K562 (cell line): ENCODE measurements at places on chromosomes 1 and 21. TPM values are rescaled to one million over a fixed set of nuclear protein-coding genes. Genes with fewer than 3 reads are reported as not detected.

The RXFP4 gene
- total RNA-seq = not detected in 2 replicates

GRCh38 chr21:33854604-33855003 is 61.0 kb downstream of the ATP5PO start:
- DNase-seq = no peak

- DNase-seq = no peak
These were observed 30.3 kb downstream of the TEX35 start for GRCh38 chr1:178543290-178543607.

GRCh38 chr1:91804546-91805023 is 81.4 kb downstream of the TGFBR3 start:
- DNase-seq = peak; percentile 66

- DNase-seq = no peak
These were observed 3.9 kb downstream of the DENND1B start for GRCh38 chr1:197771386-197771785.

GRCh38 chr1:93750955-93751354 is 69.3 kb upstream of the BCAR3 start:
- no peak for DNase-seq

DNA sequence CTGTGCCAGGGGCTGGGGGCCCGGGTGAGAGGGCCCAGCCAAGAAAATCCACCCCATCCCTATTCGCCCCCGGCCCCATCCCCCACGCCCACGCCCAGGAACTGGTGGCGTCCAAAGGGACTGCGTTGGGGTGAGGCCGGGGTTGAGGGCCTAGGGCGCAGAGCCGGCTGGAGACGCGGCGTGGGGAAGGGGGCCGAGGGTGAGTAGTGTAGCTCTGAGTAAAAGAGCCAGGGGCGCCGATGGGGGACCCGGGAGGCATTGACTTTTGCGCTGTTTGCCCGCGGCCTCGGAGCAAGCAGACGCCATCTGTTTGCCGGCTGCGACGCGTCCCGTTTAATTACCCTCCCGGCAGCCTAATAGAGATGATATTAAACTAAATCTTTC is 3.5 kb upstream of the DMRTA2 start:
- DNase-seq = no peak

DNA sequence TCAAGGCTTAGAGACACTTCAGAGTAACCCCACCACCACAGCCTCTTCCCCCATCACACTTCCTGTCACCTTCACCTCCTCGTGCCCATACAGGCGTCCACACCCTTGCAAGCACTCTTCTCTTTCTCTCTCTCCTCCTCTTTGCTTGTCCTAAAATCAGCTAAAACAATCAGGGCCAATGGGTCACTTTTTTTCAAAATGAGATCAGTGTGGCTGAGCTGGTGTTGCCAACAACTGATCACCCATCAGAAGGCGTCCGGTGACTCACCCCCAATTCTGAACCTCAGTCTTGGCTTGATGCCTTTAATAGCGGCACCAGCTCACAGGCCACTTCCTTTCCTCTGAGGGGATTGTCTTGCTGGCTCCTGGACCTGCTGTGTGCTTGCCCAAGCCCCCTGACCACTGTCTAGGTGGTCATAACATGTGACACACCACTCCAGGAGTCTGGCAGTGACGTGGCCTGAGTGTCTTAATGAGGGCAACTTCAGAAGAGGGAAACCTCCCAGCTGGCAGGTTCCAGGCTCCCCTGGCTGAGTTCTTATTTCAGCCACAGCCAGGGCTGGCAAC is 1.6 kb downstream of the DRAXIN start:
- peak; percentile 56 for DNase-seq

The TGFBR3 gene
- total RNA-seq = 18.6 and 19.9 TPM in 2 replicates

The IL20 gene
- total RNA-seq = not detected in 2 replicates

DNA sequence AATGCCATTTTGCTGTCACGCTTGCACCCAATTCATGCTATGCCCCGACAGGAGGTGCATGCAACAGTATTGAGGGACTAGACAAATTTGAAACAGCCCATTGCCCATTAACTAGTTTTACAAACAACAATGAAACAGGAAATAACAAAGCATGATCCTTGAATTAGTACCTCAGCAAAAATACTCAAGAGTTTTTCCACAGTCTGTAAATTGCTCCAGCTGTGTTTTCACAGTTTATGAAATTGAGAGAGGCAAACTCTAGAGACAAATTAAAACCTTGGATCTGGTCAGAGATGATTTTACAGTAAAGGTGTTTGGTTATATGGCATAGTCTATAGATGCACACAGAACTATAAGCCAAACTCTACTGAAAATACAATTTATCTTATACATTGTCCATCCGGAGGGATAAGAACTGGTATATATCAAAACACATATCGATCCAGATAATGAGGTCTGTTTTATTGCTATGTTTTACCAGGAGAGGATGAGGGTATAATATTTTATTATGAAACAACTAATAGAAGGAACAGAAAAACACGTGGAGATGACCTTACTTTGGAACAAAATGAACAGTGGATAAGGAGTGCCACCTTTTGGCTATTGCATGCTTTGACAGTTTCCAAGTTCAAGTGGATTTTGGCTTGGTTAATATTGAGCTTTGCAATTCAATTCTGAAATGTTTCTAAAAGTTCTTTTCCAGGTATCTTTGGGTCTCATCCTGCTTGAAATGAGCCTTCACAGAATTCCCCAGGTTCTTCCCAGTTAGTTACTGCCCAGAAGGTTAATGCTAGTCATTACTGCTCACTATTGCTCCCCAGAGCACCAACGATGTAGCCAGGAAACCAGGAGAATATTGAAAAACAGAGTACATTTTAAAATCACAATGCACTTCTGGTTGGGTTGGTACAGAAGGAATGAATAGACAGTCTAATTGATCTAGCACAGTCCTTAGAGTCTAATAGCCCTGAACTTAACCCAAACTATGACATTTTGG is 45.7 kb downstream of the ZC3H11B start:
- DNase-seq = no peak

GRCh38 chr1:185864889-185865517 is 130.8 kb downstream of the HMCN1 start:
- DNase-seq = no peak

DNA sequence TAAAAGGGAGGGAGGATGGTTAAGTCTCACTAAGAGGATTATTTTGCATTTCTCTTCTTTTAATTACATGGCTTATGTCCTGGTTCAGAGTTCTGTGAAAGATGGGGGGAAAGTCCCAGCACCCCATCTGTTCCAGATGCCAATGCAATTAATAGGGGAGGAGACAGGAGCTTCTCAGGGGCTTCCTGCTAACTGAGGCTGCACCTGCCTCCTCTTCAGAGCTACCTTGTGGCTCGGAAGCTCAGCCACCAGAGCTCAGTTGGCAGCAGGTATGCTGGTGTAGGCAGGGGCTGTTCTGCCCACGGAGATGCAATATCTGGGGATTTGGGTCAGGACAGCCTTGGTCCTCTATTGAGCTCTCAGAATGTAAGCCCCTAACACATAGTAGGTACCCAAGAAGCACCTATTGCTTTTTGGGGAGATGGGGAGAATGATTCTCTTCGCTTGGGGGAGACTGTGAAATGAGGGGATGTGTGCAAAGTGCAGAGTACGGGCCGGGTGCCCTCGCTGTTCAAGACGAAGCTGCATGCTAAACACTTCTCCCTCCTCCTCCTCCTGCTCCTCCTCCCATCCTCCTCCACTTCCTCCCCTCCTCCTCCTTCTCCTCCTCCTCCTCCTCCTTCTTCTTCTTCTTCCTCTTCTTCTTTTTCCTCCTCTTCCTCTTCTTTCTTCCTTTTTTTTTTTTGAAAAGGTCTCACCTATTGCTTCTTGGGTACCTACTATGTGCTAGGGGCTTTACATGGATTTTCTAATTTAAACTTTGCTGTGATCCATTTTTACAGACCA is 279.0 kb downstream of the PTPRU start:
- DNase-seq = no peak

GRCh38 chr1:246448373-246448772 is 58.7 kb downstream of the SMYD3 start:
- DNase-seq = no peak

The IKBKE gene
- total RNA-seq = 6.1 and 6.8 TPM in 2 replicates

DNA sequence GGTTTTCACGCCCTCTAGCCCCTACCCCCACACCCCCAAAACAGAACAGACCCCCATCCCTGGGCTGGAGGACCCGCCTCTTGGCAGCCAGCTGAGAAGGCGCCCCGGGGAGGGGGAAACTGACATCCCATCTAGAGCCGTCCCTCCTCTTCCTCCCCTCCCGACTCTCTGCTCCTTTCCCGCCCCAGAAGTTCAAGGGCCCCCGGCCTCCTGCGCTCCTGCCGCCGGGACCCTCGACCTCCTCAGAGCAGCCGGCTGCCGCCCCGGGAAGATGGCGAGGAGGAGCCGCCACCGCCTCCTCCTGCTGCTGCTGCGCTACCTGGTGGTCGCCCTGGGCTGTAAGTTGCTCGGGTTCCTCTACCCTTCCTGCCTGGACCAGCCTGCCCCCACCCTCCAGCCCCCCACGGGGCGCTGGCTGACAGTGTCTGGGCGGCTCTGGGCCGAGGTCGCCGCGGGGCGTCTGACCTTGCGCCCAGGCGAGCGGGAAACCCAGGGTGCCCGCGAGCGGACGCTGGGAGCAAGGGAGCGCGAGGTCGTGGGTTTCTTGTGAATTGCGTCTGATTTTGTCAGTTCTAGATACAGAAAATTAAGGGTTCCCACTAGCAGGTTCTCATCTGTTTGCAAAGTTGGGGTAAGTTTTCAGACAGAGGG is 618 bp downstream of the JAM2 start:
- peak; percentile 16 for DNase-seq
